NCI-H146 (cell line): ENCODE measurements at places on chromosomes 3 and 15.

GRCh38 chr3:97884586-97885123 lies 62.8 kb downstream of the CRYBG3 start:
- DNase-seq = no peak

DNA sequence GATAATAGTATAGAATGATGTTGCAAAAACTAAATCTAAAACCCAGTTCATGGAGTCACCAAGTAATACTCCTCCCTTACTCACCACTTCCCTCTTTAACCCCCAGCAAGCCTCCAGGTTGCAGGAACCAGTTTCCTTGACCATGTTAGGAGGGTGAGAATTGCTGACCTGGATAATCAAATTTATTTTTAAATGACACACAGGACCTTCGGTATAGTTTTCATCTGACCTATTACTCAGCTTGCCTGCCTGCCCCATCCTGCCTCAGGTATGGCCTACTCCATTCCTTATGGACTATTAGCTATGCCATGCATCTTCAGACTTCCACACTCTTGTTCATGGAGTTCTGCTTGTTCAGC lies 883 bp downstream of the RTP4 start:
- no peak for DNase-seq

- no peak for DNase-seq
Observed at GRCh38 chr3:134838599-134838998, 43.5 kb downstream of the EPHB1 start.

DNA sequence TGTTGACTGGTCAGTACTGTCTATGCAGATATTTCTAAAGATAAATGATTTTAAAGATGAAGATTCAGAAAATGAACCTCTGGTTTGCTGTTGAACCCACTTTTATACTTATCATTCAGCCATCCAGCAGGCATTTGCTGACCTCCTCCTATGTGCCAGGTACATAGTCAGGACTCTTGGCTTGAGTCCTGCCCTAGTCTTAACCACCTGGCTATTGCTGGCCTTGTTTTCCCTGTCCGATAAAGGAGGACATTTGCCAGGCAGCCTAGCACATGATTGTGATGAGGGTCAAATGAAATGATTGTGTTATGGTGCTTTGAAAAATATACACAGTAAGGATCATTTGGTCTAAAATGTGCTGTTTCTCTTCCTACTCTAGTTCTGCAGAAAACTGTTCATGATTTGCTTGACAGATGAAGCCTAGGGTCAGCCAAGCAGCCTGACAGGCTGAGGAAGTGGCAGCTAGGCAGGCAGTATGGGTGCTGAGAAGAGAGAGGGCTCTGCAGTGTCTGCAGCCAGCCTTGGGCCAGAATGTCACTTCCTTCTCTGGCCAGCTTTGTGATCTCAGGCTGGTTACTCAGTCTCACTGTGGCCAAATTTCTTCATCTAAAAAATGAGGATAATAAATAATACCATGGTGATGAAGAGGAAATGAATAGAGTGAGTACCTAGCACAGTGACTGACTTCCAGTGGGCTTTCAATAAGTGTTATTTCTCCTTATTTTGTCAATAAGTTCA lies 13.8 kb downstream of the EXOSC7 start:
- DNase-seq = no peak

DNA sequence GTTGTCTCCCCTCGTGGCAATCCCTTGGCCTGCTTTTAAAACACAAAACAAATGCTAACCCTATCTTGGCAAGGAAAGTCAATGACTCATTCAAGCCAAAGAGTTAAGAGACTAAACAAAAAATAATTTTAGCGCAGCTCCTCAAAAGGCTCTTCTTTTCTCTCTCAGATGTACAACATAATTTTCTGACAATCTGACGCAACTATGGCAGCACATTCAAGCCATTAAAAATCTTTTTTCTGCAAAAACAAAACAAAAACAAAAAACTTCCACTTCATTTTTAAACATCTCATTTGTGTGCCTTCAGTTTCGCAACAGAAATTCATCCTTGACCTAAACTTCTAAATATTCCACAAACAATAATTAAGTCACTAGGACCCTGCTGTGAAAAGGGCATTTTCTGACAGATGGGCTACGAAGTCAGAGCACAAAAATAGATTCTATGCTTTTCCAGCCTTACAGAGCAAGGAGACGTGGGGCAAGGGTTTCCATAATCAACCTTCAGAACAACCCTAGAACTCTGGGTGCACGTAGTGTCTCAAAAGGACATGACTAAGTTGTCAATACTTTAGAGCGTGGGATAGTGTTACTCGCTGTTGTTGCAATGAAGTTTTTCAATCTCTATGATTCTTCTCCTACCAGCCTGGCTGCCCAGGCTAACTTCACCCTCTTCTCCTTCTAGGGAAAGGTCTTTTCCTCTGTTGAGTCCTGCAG lies 84.3 kb downstream of the MB21D2 start:
- DNase-seq = no peak

GRCh38 chr15:43285609-43286037 lies 18.9 kb upstream of the TGM5 start:
- peak; percentile 39 for DNase-seq

- no peak for DNase-seq
Observed at GRCh38 chr15:66654361-66654738, 47.7 kb upstream of the SMAD6 start.

- peak; percentile 6 for DNase-seq
Observed at GRCh38 chr3:61381745-61382392, 130.6 kb upstream of the FHIT start.

DNA sequence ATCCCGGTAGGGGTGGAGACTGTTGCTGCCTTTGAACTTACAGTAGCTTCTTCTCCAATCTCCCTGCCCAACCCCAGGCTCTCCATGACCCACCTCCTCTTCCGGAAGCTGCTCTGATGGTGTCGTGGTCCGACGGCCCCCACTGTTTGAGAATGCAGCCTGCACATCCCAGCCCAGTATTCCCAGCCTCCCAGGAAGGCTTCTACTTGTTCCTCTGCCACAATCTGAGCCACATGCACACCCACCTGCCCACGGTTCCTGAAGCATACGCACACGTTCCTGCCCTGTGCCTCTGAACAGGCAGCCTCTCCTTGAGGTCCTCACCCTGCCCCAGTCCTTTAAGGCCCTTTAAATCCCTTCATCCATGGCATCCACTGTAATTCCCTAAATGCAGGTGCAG lies 57.4 kb downstream of the ABTB1 start:
- DNase-seq = no peak

- no peak for DNase-seq
Observed at GRCh38 chr15:78837543-78837942, 26.3 kb upstream of the ADAMTS7 start.

GRCh38 chr3:59424268-59425010 lies 374.6 kb upstream of the CFAP20DC start:
- no peak for DNase-seq

DNA sequence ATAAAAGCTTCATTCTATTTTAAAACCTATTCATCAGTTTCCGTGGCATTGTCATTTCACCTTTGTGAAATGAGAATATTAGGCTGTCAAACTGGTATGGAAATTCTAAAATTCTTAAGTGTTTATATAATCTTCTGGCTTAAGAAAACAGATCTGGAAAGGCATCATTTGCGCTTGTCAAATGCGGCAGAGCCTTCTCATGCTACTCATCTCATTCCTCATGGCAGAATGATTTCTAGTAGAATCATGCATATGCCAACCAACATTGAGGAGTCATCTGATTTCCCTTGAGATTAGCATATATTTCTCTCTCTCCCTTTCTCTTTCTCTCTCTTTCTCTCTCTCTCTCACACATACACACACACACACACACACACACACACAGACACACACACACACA lies 48.8 kb downstream of the STRIT1 start:
- DNase-seq = no peak

- DNase-seq = no peak
Observed at GRCh38 chr3:17349093-17349492, 393.3 kb downstream of the TBC1D5 start.

GRCh38 chr3:148420242-148420641 lies 277.5 kb upstream of the AGTR1 start:
- no peak for DNase-seq

DNA sequence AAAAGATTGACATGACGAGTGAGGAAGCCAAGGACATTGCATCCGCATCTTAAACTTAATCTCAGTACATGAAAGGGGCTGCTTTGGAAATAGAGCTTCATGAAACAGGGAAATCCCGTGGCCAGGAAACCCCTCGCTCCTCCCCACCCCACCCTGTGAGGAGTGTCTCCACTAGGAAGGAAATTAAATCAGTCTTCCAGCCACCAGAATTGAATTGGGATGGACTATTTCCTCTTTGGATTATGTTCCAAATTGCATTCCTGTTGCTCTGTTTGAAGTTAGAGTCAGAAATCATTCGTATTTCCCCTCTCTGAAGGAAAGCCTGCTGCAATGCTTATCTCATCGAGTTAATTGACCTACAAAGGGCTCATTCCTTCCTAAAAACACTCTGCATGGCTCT lies 35.8 kb downstream of the CLDN11 start:
- no peak for DNase-seq

- no peak for DNase-seq
Observed at GRCh38 chr3:153252963-153253362, 90.9 kb downstream of the RAP2B start.

DNA sequence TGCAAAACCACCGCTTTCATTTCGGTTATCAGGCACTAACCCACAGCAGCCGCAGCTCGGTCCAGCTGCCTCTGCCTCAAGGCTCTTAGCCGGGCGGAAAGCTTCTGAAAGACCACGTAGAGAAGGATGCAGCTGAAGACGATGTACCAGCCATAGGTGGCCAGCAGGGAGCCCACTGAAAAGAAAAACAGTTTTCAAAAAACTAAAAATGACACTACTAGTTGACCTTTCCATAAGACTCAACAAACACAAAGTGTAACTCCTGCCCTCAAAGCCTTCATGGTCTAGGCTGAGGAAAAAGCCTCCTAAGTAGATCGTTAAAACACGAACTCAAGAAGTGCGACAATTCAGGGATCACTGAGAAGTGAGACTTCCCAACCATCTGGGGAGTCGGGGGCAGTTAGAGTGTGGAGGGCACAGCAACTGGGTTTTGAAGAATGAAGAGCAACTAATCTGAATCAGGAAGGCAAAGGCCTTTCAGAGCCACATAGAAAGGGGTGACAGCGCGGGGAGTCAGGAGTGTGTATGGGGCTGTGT lies 716 bp downstream of the SELENOS start:
- peak; percentile 29 for DNase-seq

DNA sequence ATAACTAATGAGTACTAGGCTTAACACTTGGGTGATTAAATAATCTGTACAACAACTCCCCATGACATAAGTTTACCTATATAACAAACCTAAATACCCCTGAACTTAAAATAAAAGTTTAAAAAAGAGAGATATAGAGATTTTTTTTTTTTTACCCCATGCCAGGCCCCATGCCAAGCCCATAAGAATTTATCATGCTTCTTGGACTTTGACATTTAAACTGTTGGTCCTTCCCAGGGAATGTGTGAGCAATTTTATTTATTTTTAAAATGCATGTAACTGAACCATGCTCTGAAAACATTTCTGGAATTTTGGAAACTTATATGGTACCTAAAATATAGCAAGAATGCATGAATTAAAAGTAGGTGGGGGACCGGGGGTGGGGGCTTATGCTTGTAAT lies 26.3 kb downstream of the KLHL6 start:
- DNase-seq = no peak

GRCh38 chr15:65906396-65906795 lies 37.1 kb downstream of the RAB11A start:
- no peak for DNase-seq

DNA sequence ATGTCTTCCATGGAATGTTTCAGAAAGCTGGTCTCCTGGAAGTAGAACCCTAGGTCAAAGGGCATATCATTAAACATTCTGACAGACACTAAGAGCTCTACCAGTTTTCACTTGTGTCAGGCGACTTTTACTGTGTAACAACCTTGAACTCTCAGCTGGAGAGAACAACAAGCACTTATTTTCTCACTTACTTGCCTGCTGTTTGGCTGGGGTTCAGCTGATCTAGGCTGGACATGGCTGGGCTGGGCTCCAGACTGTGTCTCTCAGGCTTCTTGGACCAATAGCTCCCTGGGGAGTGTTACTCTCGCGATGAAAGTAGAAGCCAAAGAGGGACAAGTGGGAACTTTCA lies 527.3 kb downstream of the SHQ1 start:
- no peak for DNase-seq

DNA sequence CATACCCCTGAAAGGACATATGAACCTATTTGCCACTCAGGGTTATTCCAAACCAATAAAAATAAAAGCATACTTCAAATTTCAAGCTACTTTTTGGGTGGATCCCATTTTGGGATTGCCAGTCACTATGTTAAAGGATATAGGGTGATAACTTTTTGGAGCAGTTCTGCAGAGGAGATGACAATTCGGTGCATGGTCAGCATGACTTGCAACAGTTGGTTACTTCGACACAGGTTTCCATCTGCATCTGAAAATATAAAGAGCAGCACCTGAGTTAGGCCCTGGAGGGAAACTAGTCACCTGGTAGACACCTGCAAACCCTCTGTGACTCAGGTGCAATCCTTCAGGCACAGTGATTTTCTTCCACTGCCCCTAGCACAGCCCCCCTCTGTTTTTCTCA lies 38.5 kb downstream of the RASGRP1 start:
- no peak for DNase-seq

- no peak for DNase-seq
Observed at GRCh38 chr15:99424978-99425656, 140.7 kb upstream of the MEF2A start.

- peak; percentile 78 for DNase-seq
Observed at GRCh38 chr3:44554626-44555592, at the start of gene ZKSCAN7. Gene ZKSCAN7, plus strand, starts transcription at chr3:44555193. Its CDS starts 1,855 bp downstream, at chr3:44557048.

DNA sequence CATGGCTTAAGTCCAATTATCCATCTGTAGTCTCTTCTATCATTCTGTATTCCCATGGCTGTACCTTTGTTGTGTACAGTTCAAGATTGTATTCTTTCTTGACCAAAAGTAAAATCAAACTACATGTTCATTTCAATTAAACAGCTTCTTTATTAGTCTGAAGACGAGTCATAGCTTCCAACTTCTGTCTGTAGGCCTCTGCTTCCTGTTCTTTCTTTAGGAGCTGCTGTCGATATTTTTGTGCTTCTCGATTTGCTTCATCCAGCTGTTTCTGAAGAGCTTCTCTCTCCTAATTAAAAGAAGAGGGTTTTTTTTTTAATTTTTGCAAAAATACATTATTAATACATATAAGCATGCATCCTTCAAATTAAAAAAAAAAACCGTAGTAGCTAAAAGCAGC lies 13.0 kb upstream of the HDC start:
- DNase-seq = no peak

- DNase-seq = peak; percentile 6
Observed at GRCh38 chr3:13015286-13016082, 57.7 kb downstream of the IQSEC1 start.

GRCh38 chr15:66673410-66674322 lies 28.4 kb upstream of the SMAD6 start:
- no peak for DNase-seq

DNA sequence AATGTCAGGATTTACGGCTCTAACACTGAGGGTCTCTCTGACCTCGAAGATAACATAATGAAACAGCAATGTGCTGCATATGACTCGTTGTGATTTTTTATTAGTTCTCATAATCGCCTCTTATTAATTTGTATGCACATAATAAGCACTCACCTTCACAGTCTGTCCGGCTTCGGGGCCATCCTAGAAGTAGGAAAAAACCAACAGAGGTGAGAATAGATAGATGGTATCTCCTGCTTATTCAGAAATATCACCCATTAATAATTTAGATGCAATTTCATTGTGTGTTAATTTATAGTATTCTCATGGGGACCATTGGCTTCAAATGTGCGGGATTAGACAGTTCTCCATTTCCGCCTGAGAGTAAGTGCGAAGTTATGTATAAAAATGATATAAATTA lies 961.4 kb upstream of the CFAP20DC start:
- no peak for DNase-seq

- no peak for DNase-seq
Observed at GRCh38 chr15:58880320-58880719, 53.2 kb downstream of the SLTM start.

- DNase-seq = peak; percentile 89
Observed at GRCh38 chr3:182139627-182140357, 428.1 kb downstream of the SOX2 start.
